ENCODE measurements at places on chromosomes 2 and 18.

- no peak for DNase-seq
Observed at GRCh38 chr2:202149155-202149762, 76.2 kb downstream of the KIAA2012 start.

DNA sequence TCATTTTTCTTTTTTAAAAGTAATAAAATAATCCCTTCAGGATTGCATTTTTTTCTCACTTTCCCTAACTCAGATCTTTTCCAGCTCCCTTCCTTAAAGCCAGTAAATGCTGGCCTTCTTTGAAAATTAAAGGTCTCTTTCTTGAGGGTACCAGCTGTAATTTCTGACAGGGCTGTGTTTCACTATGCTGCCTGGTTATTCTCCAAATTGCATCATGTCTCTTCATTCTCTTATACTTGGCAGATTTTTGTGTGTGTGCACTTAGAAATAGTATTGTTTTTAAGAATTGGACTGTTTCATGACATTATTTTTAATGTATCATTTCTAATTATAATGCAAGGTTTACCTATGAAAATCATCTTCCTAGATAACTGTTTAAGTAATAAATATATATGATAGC, 72.0 kb upstream of the EPB41L5 start:
- no peak for DNase-seq

GRCh38 chr18:58928386-58928785, 63.7 kb downstream of the ZNF532 start:
- DNase-seq, result no peak

DNA sequence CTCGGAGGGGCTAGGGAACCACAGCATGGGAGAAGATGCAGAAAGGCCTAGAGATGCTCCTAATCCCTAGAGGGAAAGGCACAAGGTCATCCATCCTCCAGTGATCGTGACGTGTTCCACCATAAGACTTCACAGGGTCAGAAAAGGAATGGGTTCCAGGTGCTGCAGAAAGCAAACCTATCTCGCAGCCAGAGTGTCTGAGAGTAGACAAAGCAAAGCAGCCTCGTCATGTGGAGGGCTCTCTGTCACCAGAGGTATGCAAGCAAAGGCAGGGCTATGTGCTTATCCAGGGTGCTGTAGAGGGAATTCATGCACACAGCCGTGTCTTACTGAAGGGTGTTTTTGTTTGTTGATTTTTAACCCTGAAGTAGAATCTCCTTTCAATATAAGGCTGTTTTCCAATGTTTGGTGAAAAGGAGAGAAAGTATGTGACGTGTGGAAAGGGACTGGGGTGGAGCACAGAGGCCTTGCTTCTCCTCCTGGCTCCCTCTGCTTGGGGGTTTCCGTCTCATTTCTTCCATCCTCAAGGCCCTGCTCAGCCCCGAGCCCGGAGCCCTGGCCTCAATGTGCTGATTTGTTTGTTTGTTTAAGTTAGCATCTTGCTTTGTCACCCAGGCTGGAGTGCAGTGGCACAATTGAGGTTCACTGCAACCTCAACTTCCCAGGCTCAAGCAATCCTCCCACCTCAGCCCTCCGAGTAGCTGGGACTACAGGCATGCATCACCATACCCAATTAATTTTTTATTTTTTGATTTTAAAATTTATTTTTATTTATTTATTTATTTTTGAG, 3.0 kb downstream of the GPR55 start:
- DNase-seq, result no peak

DNA sequence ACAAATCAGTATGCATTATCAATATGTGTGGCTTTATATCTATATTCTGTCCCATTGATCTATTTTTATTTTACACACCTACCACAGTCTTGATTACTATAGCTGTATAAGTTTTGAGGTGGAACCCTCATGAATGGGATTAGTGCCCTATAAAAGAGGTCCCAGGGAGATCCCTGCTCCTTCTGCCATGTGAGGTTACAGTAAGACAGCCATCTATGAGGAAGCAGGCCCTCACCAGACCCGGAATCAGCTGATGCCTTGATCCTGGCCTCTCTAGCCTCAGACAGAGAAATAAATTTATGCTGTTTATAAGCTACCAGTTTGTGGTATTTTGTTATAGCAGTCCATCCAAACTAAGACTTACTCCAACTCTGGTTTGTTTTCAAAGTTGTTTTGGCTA, 54.9 kb downstream of the HNRNPLL start:
- no peak for DNase-seq

DNA sequence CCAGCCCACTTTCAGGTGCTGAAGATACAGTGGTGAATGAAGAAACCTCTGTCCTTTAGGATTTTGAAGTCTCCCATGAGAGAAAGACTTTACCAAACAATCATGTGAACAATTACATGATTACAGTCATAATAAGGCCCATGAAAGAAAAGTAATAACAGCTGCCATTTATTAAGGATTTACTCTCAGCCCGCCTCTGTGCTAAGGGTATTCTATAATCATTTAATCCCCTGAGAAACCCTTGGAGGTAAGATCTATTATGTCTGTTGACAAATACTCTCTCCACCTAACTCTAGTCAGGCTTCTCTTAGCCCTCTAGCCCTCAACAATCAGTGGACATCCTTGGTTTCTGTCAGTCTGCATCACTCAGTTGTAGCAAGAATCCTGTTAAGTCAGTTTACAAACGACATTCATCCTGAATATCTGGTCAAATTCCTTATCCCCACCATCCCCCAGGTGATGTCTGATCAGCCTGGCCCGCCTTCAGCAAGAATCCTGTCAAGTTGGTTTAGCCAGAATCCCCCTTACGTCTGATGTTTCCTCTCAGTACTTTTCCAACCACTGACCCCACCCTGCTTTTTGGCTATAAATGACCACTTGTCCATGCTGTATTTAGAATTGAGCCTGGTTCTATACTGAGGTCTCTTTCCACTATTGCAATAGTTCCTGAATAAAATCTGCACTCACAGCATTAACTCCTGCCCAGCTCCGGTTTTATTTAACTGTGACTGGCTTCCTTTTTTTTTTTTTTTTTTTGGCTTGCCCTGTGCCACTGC, 12.2 kb upstream of the SOCS6 start:
- no peak for DNase-seq

- DNase-seq, result no peak
Observed at GRCh38 chr2:138421971-138422335, 79.6 kb upstream of the SPOPL start.

DNA sequence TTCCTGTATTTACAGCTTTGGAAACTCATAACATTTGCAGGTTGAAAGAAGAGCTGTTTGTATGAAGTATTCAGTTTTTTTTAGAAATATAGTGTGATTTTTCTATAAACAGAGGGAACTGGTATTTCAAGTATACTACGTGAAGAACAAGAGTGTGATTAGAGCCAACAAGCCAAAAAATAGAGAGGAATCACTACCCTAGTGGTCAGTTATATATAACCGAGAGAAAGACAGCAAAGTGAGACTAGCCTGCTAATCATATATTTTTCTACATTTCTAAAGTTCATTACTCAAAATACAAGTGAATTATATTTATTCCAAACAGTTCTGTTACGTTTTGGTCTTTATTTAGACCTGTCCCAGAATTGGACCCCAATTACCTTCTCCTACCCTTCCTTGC, 444.8 kb upstream of the NRP2 start:
- no peak for DNase-seq

DNA sequence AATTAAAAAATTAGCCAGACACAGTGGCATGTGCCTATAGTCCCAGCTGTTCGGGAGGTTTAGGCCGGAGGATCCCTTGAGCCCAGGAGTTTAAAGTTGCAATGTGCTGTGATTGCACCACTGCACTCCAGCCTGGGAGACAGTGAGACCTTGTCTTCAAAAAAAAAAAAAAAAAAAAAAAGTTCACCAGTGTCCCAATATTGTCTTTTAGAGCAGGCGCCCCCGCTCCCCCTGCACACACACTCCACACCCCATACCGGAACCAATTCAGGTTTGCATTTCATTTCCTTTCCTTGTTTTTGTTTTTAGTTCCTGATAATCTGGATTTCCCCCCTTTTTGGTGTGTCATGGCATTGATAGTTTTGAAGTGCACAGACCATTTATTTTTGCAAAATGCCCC, 10.4 kb downstream of the TMEM87B start:
- no peak for DNase-seq

GRCh38 chr2:239558661-239559060, 157.8 kb upstream of the HDAC4 start:
- DNase-seq, result no peak

- DNase-seq, result peak; percentile 75
Observed at GRCh38 chr2:162297925-162298552, 20.4 kb downstream of the IFIH1 start.

GRCh38 chr2:130864830-130865800, 28.4 kb downstream of the ARHGEF4 start:
- no peak for DNase-seq

- peak; percentile 8 for DNase-seq
Observed at GRCh38 chr2:24970483-24971285, 1.1 kb downstream of the DNAJC27 start.

DNA sequence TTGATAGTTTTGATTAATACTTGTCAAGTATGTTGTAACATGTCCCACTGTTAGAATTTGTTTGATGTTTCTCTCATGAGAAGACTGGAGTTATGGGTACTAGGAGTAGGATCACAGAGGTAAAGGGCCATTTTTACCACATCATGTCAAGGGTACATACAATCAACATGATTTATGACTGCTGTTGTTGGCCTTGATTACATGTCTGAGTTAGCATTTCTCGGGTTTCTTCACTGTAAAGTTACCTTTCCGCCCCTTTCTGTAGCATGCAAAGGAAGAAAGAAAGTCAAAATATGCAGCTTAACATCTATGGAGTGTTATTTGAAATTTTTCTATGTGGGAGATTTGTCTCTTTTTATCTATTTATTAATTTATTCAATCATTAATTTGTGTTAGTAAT, 1456.4 kb downstream of the SUCLG1 start:
- DNase-seq, result no peak

- no peak for DNase-seq
Observed at GRCh38 chr2:187150670-187151069, 297.4 kb downstream of the CALCRL start.

DNA sequence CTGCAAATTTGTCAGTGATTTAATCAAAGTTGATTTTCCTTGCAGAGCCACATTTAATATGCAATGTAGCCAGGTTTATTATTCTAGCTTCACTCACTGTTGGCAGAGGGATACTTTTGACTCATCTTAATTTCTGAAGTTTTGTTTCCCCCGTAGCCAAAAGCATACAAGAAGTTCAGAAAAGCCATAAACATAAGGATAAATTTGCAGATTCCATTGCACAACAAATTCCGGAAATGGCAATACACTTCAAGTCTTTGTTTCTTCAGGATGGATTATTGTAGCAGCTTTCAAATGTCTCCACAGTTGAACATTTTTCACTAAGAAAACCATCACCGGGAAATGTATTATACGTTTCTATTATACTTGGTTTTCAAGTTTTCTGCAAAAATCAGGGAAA, 88.0 kb upstream of the ZCCHC2 start:
- no peak for DNase-seq

DNA sequence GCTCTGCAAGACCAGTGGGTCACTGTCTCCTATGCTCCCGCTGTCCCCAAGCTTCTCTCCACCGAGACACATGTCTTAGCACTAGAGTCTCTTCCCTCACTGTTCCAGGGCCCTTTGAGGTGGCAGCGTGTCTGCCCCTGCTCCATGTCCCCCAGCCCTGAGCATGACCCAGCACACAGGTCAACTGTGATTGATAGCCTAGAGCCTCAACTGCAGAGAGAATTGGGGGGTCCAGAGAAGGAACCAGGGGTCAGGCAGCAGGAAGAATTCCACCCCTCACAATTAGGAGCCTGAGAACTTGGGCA, 54.6 kb upstream of the ODC1 start:
- DNase-seq, result no peak

- no peak for DNase-seq
Observed at GRCh38 chr2:108409768-108410167, 32.0 kb downstream of the SULT1C4 start.

- DNase-seq, result no peak
Observed at GRCh38 chr2:239912938-239913635, 112.1 kb downstream of the NDUFA10 start.

GRCh38 chr2:186589612-186590349, at the start of gene ITGAV:
Gene ITGAV (plus strand): TSS chr2:186590056. CDS start chr2:186590339, 283 bp downstream.
- peak; percentile 88 for DNase-seq

DNA sequence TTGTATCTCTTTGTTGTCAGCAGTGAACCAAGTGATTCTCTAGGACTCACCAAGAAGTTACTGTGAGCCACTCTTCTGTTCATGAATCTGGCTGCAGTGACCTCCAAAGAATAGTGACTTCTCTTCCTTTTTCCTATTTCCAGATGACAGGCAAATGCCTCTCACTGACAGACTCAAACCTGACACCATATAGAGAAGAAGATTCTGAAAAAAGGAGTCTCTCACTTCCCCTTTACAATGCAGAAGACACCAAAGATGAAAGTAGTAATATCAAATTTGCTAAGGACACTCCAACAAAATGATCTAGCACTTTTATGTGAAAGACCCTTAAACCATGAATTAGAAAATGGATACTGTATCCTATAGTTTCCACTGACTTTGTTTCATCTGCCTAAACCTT, 44.4 kb upstream of the SETBP1 start:
- DNase-seq, result no peak

GRCh38 chr18:10157706-10158105, 243.9 kb downstream of the VAPA start:
- no peak for DNase-seq

Measured in thymus (tissue), 14 donors.